IMR-90 (cell line): ENCODE measurements at places on chromosomes 11 and 22.

- no peak for DNase-seq
These were observed 21.0 kb upstream of the HTATIP2 start for GRCh38 chr11:20342347-20343141.

DNA sequence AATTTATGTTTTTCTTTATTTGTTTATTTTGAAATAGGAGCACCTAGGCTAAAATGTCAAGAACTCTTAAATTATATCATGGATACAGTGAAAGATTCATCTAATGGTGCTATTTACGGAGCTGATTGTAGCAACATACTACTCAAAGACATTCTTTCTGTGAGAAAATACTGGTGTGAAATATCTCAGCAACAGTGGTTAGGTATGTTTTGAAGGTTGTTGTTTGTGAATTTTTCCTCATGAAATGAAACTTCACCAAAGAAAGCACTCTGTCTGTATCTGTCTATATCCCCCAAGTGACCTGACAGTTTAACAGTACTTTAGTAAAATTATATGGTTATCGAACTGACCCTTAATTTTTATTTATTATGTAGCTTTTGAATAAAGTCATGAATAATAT, 12.8 kb downstream of the ATM start:
- no peak for DNase-seq

- peak; percentile 16 for DNase-seq
These were observed 68.5 kb downstream of the ARFGAP2 start for GRCh38 chr11:47108214-47108613.

DNA sequence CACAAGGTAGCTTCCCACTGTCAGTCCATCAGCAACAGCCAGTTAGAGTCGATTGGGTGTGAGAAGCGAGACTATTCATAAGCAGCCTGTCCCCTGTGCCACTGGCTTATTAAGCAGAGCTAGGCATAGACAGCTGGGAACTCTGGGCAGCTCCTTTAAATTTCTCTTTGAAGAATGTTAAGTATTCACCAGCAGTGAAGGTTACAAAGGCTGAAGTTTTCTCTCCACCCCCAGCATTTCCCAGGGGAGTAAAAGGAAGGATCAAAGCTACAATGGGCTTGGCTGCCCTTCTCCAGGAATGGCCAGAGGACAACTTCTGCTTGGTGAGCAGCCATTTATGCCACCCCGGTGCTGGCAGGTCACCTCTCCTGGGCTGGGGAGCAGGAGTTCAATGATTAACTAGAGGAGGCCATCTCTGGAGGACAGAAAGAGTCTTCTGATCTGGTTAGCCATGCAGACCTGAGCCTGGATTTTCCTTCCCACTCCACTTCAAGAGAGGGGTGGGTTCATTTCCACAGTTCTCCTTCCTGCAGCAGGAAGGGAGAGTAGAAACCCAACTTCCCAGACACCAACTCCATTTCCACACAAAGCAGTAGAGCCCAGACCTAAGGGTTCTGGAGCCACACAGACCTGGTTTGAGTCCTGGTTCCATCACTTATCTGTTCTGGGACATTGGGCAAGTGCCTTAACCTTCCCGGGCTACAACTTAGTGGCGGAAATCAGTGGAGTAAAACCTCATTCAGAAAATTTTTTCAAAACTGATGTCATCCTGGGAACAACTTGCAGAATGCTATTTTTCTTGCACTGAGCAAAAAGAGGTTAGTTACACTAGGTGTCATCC, 22.6 kb downstream of the POU2AF3 start:
- DNase-seq: no peak

DNA sequence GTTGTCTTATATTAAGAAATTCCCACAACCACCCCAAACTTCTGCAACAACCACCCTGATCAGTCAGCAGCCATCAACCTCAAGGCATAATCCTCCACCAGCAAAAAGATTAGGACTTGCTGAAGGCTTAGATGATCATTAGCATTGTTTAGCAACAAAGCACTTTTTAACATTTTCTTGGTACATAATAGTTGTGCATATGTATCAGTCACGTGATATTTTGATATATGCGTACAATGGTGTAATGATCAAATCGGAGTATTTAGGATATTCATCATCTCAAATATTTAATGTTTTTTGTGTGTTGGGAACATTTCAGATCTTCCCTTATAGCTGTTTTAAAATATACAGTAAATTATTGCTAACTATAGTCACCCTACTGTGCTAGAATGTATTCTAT, 73.5 kb upstream of the API5 start:
- no peak for DNase-seq

DNA sequence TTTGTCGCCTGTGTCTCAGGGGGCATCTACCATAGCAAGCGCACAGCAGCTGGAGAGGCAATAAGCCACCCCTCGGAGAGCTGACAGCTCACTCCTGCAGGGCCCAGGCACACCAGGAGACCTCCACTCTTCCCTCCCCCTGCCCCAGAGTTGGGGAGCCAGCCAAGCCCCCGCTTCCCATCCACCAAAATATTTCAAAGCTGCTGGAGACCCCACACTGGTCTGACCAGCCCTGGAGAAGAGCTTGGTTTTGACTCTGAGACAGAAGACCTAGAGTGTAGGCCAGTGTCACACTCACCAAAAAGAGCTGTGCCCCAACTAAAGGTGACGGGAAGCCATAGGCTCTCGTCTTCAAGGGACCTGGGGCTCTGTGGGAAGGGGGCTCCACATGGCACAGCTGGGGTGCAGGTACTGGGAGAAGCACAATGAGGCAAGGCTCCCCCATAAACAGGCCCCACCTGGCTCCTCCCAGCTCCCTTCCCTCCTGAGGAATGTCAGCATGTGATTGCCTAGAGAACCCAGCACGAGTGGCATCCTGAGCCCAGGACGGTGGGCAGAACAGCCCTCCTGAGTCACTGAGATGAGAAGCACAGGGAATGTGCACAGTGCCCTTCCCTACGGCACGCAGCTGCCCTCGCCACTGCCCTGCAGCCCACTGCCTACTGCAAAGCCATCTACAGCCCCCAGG, 5.8 kb upstream of the GNAZ start:
- no peak for DNase-seq

DNA sequence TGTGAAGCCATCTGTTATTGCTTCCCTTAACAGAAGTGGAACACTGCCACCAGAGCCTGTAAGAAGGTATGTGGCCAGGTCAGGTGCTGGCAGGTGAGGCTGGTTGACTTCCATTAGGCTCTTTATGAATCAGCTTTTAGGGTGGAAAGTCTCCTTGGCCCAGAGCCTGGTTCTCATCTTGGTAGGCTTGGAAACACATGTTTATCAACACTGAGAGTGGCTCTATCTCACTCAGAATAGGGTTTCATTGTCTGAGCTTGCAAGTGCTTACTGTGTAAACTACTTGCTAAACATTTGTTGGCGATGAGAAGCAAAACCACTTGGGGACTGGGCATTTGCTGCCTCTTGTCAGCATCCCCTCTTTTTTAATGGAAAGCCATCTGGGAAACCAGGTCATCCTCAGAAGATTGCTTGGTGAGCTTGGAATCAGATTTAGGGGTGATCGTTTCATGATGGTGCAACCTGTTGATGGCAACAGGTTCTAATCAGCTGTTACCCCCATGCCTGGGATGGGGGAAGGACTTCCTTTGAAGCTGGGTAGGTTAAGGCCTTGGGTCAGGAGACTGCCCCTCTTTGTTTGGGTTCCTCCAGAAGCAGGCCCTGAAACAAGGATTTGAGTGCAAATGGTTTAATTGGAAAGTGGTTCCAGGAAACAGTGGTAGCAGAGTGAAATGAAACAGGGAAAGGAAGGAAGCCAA, 75.0 kb upstream of the AMPD3 start:
- peak; percentile 37 for DNase-seq

DNA sequence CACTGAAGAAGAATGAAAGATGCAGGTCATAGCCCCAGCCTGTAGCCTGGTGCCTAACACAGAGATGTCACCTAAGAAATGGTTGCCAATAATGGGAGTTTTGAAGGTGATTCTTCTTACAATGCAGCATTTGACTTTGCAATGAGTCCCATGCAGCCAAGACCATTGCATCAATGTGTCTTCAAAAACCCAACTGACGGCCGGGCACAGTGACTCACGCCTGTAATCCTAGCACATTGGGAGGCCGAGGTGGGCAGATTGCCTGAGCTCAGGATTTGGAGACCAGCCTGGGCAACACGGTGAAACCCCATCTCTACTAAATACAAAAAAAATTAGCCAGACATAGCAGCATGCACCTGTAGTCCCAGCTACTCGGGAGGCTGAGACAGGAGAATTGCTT, 89.3 kb upstream of the ASPHD2 start:
- DNase-seq: no peak

GRCh38 chr11:13012056-13012661, 3.0 kb downstream of the RASSF10 start:
- no peak for DNase-seq

DNA sequence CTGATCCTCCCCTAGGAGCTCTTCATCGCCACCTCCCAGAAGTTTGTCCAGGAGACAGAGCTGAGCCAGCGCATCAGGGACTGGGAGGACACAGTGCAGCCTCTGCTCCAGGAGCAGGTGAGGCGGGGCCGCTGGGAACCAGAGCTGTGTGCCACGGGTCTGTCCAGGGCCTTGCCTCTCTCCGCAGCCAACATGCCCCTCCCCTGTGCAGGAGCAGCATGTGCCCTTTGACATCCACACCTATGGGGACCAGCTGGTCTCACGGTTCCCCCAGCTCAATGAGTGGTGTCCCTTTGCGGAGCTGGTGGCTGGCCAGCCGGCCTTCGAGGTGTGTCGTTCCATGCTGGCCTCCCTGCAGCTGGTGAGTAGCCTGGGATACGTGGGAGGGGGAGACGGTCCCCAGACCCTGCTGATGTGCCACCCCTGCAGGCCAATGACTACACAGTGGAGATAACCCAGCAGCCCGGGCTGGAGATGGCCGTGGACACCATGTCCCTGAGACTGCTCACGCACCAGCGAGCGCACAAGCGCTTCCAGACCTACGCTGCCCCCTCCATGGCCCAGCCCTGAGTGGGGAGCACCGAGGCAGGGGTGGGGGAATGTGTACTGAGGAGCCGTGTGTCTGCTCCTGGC, 2.5 kb downstream of the SCO2 start:
- DNase-seq: no peak

DNA sequence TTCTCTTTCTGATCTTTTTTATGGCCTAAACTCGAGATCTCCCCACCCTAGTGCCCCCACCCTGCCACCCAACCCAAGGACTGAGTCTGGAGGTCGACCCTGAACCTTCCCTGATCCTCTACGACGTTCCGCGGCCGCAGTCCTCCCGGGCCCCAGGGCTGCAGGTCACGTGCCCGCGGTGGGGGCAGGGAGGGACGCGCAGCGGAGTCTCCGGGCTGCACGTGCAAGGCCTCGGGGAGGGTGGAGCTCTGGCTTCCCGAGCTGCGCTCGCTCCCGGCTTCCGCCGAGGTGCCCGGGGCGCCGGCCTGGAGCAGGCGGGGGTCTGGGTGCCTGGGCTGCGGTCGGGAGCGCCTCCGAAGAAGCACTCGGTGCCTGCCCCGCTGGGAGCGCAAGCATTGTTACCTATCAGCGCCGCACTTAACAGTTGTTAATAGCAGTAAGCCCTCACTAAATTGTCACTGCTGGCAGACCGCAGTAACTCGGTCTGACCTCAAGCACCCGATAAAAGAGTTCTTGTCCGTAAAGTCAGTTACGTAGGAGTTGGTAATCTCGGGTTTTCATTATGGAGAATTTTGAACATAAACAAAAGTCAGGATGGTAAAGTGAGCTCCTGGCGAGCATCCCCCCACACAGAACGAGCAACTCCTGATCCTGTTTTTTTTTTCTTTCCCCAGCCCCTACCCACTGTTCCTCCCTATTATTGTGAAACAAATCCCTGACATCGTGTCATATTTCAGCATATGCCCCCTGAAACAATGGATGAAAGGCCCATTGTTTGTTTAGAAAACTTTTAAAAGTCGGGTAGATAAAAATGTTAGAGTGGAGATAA, 69.7 kb upstream of the EP300 start:
- peak; percentile 76 for DNase-seq

DNA sequence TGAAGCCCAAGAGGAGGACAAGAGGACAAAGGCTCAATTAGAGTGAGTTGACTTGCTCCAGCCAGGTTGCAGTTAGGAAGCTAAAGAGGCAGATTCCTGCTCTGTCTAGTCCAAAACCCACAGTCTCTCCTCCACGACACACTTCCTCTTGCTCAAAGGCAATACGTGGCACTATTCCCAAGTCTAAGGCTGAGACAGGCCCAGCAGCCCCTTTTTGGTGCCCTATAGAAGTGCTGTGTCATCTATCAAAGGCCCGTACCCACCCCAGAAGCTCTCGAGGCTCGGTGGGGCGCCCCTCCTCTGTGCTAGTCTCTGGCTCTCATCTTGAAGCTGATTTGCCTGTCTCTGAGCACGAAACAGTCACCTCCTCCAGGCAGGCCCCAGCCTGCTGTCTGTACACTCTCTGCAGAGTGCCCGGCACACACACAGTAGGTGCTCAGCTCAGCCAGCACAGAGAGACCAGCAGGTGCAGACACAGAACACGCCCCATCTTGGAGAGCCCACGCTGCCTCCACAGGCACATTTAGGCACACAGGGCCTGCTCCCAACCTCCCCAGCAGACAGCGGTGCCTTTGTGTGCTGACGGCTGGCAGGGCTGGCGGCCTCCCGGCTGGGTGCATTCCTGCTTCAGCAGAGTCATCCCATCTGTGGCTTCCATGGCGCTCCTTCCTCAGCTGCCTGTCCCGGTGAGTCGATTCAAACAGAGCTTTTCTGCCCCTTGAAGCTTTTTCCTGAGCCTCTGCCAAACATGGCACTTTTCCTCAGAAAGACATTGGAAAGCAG, 52.8 kb downstream of the MYH9 start:
- DNase-seq: peak; percentile 84

DNA sequence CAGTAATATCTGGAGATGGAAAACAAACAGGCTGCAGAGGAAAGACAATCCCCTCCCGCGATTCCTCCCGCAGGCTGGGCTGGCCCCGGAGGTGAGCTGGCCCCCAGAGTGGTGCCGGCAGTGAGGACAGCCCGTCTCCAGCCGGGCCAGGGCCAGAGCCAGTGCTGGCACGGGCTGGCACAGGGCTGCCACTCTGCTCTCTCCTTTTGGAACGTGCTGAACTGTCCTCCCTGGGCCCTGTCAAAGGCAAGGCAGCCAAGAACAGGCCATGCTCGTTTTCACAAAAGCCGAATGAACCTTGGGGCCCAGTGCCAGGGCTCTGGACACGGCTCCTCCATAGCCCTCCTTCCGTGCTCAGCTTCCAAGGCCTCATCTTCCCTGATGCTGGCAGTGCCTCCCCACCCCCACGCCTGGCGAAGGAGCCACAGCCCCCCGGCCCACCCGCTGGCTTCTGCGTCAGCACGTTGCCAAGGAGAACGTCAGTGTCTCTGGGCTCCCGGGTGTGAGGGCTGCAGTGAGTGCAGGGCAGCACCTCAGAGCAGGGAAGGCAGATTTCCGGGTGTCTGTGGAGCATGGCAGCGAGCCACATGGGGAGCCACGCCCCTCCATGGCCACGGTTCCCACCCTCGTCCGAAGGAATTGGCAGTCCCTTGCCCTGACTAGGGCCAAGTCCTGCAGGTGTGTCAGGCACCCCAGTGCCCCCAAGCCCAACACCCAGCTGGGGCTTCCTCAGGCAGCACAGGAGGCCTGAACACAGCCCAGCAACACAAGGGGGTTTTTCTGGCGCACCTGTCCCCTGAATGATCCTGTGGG, 28.6 kb downstream of the GNAZ start:
- no peak for DNase-seq
